Activated CD4-positive, alpha-beta memory T cell treated with anti-CD3 and anti-CD28 coated beads for 36 hours (primary cell): ENCODE measurements at places on chromosomes 4 and X. TPM values are rescaled to one million over a fixed set of nuclear protein-coding genes. Genes with fewer than 3 reads are reported as not detected.

LDB2 gene
- not detected for total RNA-seq

HSFX1 gene
- total RNA-seq = 0.43 TPM

CPZ gene
- not detected for total RNA-seq

ZNF711 gene
- 0.33 TPM for total RNA-seq

UGT2B7 gene
- total RNA-seq = not detected

TMEM131L gene
- total RNA-seq = 33.3 TPM

ABCG2 gene
- total RNA-seq = 0.81 TPM

TEX13C gene
- total RNA-seq = not detected

S100G gene
- not detected for total RNA-seq

PGRMC2 gene
- 34.2 TPM for total RNA-seq

GAGE12J gene
- total RNA-seq = not detected

FAM47E gene
- not detected for total RNA-seq

ZNF330 gene
- 60.3 TPM for total RNA-seq

MAGEA9B gene
- not detected for total RNA-seq

MGST2 gene
- 10.1 TPM for total RNA-seq

VCX3B gene
- total RNA-seq = not detected

PFKFB1 gene
- 0.59 TPM for total RNA-seq

MSANTD1 gene
- total RNA-seq = 0.45 TPM

CAPN6 gene
- not detected for total RNA-seq

GAB1 gene
- 0.34 TPM for total RNA-seq
